Activated T-cell treated with anti-CD3 and anti-CD28 coated beads for 48 hours (primary cell): ENCODE measurements at places on chromosomes 1 and 21.

GRCh38 chr21:26679284-26679683, 106.2 kb upstream of the CYYR1 start:
- DNase-seq = no peak

DNA sequence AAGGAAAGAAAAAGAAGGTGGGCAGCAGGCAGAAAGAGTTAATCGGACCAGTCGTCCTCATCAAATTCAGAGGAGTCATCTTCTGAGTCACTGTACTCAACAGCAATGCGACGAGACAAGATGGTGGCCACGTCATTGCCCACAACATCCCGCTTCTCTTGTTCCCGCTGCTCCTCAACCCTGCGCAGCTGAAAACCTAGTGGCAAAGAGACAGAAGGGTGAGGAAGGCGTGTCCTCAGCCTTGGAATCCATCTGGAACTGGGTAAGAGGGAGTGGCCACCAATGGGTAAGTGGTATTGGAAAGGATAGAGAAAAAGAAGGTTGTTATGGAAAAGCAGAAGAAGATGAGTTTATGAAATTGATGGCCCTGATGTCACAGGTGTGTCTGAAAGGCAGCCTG, 15.7 kb downstream of the GPR3 start:
- no peak for DNase-seq

DNA sequence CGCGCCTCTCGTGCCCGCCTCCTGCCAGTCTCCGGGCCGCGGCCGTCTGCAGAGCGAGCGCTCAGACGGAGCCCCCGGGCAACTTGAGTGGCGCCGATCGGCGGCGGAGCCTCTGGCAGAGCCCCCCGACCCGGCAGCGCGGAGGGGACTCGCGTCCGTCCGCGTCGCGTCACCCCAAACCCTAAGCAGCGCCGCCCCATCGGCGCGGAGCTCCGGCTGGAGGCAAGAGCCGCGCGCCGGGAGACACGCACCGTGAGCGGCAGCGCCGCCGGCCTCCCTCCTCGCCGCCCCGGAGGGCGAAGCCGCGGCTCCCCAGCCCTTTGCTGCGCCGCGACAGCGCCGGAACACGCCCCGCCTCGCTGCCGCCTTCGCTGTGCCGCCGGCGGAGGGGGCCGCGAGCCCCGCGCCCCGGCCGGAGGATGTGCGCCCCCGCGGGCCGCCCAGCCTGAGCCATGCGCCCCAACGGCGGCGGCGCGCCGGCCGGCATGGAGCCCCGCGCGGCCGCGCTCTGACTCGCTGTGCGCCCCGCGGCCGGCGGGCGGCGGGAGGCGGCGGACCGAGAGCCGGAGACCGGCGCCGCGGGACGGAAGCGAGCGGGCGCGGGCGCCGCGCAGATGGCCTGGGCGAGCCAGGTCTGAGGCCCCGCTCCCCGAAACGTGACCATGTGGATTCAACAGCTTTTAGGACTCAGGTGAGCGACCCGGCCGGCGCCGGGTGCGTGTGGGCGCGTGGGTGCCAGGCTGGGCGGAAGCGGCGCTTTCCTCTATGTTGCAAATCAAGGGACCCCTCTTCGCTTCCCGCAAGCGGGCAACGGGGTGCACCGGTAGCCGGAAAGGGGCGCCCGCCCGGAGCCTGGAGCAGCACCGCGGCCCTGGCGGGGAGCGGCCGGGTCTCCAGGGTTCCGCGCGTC, 610 bp downstream of the AJAP1 start:
- DNase-seq = no peak

DNA sequence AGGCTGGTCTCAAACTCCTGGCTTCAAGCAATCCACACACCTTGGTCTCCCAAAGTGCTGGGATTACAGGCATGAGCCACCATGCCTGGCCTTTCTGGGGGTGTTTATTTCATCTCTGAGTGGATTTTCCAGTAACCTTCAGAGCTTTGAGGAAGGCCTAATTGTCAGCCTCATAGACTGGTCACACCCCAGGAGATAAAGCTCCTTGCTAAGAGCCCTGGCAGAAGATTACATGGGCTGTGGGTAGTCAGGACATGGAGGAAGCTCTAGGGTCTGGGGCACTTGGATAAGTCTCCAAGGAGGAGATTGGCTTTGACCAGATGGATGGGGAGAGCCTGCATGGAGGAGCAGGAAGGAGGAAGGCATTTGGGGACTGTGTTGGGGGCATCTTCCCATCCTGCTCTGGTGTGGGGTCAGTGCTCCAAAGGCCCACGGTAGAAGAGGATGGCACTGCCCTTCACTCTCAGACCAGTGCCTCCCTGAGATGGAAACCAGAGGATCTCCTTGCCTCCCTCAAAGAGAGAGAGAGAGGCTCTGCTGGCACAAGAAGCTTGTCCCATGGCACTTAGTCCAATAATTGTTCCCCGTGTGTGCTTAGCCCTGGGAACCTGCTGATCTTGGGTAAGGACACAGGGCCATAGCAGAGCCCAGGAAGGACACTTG, 14.7 kb upstream of the GSTM4 start:
- no peak for DNase-seq

DNA sequence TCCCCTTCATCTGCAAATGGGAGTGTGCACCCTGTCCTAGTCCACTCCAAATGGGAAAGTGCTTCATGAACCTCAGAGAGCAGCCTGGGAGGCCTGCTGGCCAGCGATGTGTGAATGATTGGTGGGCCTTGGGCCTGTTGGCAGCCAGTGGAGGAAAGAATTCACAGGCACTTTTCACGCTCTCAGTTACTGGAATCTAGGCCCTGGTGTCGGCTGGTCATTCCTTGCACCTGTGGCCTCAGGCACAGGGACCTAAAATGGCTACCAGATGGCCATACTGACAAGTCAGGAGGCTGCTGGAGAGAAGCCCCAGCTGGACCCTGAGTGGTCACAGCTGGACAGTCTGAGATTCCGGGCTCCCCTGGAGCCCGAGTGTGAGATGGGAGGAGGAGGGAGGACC, 18.4 kb upstream of the EDN2 start:
- DNase-seq = no peak

DNA sequence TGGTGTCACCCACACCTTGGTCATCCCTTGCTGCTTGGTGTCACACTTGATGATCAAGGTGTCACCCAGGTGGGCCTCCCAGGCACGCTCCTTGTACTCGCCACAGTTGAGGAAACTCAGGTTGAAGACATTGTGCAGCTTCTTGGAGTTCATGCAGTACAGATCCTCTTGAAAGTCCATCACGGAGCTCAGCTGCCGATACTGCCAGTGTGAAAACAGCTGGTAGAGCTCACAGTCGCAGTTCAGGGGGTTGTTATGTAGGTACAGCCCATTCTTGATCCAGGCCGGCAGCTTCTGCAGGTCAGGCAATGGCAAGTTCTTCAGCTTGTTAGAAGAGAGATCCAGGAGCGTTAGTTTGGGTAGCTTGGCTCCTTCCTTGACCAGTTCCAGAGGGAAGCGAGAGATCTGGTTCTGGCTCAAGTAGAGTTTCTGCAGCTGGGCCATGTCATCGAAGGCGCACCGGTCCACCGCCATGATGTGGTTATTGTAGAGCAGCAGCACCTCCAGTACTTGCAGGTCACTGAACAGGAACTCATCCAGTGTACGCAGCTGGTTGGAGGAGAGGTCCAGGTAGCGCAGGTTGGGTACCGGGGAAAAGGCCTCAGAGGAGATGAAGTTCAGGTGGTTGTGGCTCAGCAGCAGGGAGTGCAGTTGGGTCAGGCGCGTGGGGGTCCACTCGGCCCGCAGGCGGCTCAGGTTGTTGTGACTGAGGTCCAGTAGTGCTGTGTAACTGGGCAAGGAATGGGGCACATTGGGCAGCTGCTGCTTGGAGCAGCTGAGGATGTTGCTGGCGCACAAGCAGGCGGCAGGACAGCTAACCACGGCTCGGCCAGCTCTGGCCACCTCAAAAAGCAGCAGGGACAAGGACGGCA, 1.3 kb downstream of the AMIGO1 start:
- no peak for DNase-seq

DNA sequence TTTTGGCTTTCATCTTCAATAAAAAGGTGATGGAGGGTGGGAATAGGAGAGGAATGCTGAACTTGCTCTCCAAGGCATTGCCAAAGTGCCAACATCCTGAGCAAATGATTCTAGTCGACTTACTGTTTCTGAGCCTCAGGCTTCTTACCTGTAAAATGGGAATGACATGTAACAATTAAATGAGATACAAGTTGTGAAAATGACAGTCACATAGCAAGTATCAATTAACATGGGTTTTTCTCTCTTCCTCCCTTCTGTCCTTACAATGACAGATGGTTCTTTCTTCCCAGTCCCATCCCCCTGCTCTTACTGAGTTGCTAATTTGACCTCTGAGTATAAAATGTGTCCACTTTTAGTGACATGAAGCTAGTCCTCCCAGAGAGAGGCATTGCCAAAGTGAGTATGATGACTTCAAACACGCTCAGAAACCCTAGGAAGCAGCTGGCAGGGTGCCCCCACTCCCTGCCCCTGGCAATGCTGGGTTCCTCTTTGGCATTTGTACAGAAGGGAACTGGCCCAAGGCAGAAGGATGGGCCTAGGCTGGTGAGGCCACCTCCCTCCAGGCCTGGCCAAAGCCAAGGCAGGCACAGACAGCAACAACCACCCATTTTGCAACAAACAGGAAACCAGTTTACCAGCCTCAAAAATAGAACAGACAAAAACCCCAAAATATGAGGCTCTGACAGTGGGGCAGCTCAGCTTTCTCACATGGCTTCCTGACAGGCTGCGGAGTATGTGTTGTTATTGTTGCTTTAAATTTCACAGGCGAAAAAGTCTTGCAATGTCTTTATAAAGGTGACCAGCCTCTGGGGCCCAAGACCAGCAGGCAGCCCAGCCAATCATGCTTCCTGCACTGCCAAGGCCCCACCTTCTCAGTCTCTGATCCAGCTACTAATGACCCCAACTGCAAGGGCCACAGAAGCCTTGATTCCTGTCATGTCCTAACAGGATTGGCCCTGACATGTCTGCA, 115.9 kb downstream of the HIVEP3 start:
- DNase-seq = no peak

GRCh38 chr21:16330082-16330907, 600.5 kb downstream of the USP25 start:
- DNase-seq = no peak

GRCh38 chr1:21468599-21468998, 28.7 kb downstream of the NBPF3 start:
- peak; percentile 15 for DNase-seq

- DNase-seq = no peak
Observed at GRCh38 chr1:100089082-100089481, 43.6 kb downstream of the SASS6 start.

- no peak for DNase-seq
Observed at GRCh38 chr1:117579221-117579906, 26.5 kb upstream of the TENT5C start.

DNA sequence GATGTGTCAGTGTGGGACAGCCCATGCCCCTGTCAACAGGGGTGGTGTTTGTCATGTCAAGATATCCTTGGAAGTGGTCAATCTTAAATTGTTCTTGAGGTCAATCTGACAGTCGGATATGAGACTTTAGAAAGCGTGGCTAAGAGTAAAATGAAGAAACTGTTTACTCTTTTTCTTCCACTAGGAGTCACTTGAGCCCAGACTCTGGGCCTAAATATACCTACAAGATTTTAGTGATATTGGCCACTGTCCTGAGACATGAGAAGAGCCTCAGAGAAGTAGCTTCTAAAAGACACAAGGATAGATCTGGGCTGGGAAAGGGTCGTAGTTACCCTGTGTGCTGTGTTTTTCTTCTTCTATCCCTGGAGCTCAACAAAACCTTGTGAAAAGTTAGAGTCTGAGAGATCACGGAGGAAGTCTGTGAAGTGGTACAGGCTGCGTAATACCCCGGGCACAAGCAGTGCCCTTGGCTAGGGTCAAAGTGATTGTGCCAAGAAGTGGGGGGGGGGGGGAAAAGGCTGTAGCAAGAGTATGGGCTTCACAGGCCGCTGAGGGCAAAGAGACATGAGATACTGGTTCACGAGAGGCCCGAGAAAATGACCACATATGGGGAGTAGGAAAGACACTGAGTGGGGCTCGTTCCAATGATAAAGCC, 355.2 kb upstream of the GREM2 start:
- DNase-seq = no peak

DNA sequence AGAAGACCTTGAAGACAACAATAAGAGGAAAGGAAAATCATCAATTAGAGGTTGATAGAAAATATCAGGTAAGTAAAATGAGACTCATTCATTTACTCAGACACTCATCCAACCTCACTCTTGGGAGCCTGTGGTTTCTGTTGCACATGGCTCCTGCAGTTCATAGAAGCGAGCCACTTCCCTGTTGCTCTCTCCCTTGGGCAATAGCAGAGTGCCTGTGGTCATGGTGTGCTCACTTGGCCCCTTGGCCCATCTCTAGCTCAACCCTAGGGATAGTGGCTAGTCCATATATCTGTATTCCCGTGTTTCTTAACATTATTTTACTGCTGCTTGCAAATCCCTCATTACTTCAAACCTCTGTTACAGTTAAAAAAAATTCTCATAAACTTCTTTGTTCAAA, 368.6 kb downstream of the PTPRC start:
- DNase-seq = no peak

DNA sequence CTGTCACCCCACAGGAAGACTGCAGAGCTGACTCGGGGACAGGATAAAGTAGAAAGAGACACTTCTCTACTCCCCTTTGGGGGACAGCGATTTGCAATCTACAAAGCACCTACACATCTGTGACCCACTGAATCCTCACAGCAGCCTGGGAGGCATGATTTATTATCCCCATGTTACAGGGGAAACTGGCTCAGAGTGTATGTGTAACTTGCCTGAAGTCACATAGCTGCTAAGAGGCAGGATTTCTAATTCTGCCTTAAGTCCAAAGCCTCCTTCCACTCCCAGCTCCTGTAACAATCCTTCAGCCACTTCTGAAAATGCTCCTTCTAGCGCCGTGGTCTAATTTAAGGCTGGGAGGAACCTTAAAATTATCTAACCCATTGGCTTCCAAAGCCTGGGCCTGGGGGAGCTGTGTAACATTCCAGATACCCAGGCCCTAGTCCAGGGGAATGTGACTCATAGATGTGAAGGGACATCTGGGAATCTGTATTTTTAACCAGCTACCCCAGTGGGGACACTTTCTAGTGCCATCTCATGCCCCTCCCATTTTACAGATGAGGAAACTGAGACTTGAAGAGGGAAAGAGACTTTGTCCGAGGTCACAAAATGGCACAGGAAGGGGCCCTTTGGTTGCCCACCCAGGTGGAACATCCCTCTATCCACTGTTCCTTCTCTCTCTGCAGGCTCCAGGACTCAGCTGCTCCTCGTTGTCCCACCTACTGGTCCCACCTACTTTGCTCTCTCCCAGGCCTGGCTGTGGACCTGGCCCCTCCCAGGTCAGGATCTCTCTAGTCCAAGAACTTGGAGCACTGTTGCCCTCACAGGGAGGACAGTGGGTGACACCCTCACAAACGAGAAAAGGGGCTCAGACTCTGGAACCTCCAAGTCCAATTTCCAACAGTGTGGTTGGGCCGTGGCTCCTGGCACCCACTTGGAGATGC, 48.9 kb downstream of the AHDC1 start:
- DNase-seq = no peak

- no peak for DNase-seq
Observed at GRCh38 chr1:206713910-206714312, 29.2 kb downstream of the MAPKAPK2 start.

- DNase-seq = no peak
Observed at GRCh38 chr1:208513799-208514198, 269.6 kb upstream of the PLXNA2 start.

GRCh38 chr1:154352581-154353459, 27.5 kb downstream of the ATP8B2 start:
- DNase-seq = peak; percentile 39

GRCh38 chr1:231626951-231627614, 493 bp downstream of the DISC1 start:
- peak; percentile 23 for DNase-seq

- DNase-seq = no peak
Observed at GRCh38 chr1:37998913-37999429, 6.3 kb downstream of the FHL3 start.

- no peak for DNase-seq
Observed at GRCh38 chr1:207971331-207972219, 60.6 kb upstream of the CD34 start.
